Activated naive CD8-positive, alpha-beta T cell treated with anti-CD3 and anti-CD28 coated beads for 36 hours (primary cell): ENCODE measurements at places on chromosomes 16 and 17. TPM values are rescaled to one million over a fixed set of nuclear protein-coding genes. Genes with fewer than 3 reads are reported as not detected.

GRCh38 chr16:69315486-69316311, 4.5 kb downstream of the VPS4A start:
- DNase-seq = no peak

- DNase-seq = no peak
Measured at GRCh38 chr16:23354246-23354645, 52.1 kb downstream of the SCNN1B start.

The HS3ST3B1 gene
- 5.8 TPM for total RNA-seq

- no peak for DNase-seq
Measured at GRCh38 chr17:58679263-58680037, 12.4 kb downstream of the TEX14 start.

GRCh38 chr16:46962629-46963028, 10.8 kb downstream of the DNAJA2 start:
- no peak for DNase-seq

DNA sequence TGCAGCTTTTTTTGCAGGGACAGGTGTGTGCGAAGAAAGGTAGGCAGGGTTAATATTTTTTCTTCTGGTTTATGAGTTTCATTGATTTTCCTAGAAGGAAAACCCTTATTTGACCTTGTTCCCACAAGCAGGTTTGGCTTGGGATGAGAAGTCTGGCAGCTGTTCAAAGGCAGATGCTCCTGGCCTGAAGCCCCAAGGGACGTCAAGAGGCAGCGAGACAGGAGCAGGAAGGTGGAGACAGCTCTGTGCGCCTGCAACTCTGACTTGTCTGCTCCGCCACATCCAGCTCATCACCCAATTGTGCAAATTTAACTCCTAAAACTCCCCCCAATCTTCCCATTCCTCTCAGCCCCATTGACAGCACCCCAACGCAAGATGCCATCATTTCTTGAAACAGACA, 136.8 kb upstream of the XYLT1 start:
- no peak for DNase-seq

DNA sequence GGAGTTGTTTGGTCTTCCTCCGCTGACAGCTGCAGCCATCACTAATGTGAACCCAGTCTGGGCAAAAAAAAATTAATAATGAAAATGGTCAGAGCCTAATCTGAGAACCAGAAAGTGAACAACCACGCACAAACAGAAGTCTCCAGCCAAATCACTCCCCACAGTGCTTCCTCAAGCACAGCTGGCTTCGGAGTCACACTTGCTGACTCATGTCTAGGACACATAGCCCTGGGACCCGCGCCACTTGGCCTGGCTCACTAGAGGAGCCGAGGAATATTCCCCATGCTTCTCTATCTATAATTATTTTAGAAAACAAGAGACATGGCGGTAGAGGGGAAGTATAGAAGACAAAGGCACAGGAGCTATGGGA, 109.1 kb downstream of the ZFHX3 start:
- DNase-seq = no peak

- DNase-seq = no peak
Measured at GRCh38 chr17:41547378-41547841, 19.3 kb upstream of the KRT19 start.

- DNase-seq = no peak
Measured at GRCh38 chr17:27579897-27580321, 51.1 kb upstream of the LGALS9 start.

DNA sequence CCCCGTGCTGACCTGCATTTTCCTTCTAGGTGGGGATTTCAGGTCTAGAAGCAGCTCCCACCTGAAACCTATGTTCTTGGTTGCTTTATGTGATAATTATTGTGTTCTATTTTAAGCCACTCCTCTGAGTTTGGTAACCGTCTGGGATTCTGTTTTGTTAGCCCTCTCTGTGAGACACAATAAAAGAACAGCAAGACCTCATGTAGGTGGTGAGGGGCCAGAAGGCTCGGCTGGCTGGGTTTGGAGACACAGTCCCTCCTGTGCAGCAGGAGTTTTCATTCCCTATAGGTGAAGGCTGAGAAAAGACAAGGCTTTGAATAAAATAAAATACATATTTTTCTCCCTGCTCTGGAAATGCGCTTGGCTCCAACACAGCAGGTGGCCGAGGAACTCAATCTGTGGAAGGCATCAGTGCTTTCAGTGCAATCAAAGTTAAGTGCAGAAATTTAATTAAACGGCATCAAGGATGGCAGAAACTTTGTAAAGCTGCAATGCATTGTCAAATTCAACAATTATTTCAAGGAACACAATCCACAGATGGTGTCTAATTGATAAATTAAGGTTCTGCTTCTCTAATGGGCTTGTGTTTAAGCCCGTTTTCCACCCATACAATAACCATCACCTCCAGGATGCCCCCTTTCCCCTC, 107.8 kb downstream of the MSI2 start:
- DNase-seq = no peak

The KRTAP4-1 gene
- not detected for total RNA-seq

- DNase-seq = no peak
Measured at GRCh38 chr17:41498276-41498675, 7.1 kb downstream of the KRT13 start.

DNA sequence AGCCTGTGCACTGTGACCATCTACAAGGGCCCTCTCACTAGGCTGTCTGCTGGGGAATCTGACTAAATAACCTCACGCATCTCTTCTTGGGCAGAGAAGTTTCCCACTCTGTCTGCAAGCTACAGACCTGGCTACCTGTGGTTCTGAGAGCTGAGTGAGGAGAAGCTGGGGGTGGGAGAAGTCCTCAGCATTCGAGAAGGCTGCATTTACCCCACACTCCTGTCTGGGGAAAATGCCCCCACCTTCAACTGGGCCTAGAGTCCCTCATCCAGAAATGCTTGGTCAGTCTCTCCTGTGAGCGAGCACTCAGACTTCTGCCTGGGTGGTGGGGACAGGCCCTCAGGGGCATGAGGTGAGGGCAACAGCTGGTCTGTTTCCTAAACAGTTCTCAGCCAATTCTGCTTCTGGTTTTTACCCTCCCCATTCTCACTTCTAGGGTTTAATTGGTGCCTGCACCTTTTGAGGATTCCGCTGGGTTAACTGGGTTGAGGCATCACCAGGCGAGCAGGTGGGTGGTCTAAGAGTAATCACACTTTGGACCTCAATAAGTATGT, 98.6 kb downstream of the CYTH1 start:
- no peak for DNase-seq

DNA sequence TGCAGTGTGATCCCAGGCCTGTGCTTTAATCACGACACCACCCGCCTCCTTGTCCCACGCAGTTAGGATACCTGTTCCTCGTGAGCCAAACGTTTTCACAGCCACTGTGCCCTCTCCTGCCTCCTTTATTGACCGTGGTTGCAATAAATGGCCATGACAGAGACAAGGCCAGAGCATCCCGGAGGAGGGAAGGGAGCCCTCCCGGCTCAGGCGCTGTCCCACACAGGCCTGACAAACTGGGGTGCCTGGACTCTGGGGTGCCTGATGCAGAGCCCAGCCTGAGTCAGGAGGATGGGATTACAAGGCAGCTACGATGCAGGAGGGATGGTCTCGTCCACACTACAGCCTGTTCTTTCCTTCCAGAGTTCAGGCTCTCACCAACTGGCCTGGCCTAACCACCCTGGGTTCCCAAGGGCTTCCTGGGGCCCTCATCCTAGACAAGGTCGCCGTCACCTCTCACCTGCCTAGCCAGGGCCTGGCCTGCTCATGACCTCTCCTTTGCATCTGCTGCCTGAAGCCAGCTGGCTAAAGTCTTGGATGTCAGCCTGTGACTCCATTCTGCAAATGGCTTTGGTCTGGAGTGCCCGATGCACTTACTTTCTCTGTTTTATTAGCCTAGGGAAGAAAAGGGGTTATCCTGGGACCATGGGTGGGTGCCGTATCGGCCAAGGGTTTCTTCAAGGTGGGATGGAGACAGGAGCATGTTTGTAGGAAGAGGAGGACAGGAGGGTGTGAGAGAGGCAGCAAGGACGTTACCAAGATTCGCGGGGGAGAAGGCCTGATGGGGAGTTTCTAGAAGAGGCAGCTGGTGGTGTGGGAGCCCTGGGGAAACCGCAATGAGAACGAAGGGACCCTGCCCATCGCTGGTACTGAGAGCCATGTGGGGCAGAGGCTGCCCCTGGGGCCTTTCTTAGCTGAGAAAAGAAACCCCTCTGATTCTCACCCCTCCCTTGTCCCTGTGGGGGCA, 234.3 kb upstream of the TNRC6C start:
- DNase-seq = no peak

DNA sequence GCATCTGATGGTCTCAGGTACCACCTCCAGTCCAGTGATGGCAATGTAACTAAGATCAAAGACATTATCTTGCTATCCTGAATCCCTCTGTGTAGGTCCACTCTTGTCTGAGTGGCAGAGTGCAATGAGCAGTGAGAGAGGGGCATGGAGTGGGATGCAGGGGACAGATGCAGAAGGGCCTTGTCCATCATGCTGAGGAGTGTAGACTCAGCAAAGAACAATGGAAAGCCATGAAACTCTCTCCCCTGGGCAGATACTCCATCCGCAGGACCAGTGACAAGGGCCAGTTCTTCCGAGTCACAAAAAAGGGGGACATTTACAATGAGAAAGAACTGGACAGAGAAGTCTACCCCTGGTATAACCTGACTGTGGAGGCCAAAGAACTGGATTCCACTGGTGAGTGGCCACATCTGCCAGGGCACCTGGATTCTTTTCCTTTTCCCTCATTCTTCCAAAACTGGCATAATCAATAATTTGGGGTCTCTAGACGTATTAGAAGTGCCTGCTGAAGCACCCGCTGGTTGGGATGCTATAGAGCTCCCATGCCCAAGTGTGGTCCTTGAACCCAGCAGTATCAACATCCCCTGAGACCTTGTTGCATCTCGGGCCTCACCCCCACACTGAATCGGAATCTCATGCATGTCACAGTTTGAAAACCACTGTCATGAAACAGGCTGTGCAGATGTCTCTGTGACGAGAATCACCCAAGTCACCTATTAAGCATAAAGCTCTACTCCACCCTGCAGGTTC, 29.5 kb downstream of the CDH5 start:
- DNase-seq = no peak

DNA sequence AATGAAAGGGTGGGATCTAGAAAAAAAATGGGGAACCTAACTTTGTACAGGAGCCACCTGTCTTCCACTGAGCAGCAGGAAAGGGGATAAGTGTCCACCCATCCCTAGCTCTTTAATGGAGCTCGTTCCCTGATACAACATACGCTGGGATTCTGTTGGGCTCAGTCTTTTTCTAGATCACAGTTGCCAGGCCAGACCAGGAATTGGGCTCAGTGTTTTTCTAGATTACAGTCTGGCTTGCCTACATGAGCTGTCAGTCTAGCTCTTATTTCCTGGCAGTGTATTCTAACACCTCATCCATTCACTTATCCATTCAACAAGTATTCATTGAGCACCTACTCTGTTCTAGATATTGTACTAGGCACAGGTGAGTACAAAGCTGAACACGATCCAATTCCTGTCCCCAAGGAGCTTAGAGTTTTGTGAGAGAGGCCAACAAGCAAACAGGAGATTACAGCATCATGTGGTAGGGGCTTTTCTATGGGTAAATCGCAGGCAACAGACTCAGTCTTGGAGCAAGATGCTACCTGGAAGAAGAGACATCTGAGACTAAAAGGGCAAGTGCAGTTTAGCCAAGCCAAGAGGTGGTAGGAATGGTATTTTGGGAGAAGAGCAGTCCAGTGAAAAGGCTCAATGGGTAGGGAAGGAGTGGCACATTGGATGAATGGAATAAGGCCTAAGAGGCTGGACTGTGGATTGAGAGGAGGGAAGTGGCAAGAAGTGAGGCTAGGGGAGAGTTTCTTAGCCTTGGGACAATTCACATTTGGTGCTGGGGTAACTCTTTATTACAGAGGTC, 138.0 kb upstream of the HS3ST2 start:
- DNase-seq = no peak

GRCh38 chr16:88083582-88083981, 132.3 kb downstream of the BANP start:
- no peak for DNase-seq

The SLFN12 gene
- 6.0 TPM for total RNA-seq

DNA sequence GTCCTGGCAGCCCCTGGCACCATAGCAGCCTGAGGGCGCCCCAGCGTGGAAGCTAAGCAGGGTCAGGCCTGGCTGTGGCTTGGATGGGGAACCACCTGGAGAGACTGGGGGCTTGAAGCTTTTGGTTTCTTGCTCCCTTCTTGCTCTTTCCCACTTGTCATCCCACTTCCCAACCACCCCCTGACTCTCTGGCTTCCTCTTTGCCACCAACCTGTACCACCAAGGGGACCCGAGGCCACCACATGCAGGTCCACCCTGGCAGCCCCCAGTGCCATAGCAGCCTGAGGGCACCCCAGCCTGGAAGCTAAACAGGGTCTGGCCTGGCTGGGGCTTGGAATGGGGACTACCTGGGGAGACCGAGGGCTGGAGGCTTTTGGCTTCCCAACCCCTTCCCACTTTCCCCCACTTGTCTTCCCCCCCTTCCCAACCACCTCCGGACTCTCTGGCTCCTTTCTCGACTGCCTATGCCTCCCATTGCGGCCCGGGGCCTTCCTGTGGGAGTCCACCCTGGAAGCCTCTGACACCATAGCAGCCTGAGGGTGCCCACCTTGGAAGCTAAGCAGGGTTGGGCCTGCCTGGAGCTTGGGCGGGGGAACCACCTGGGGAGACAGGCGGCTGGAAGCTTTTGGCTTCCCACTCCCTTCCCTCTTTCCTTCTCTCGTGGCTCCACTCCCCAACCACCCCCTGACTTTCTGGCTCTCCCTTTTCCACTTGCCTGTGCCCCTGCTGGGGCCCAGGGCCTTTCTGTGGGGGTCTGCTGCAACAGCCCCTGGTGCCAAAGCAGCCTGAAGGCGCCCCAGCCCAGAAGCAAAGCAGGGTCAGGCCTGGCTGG, 2294.4 kb downstream of the TP53TG3F start:
- DNase-seq = no peak

DNA sequence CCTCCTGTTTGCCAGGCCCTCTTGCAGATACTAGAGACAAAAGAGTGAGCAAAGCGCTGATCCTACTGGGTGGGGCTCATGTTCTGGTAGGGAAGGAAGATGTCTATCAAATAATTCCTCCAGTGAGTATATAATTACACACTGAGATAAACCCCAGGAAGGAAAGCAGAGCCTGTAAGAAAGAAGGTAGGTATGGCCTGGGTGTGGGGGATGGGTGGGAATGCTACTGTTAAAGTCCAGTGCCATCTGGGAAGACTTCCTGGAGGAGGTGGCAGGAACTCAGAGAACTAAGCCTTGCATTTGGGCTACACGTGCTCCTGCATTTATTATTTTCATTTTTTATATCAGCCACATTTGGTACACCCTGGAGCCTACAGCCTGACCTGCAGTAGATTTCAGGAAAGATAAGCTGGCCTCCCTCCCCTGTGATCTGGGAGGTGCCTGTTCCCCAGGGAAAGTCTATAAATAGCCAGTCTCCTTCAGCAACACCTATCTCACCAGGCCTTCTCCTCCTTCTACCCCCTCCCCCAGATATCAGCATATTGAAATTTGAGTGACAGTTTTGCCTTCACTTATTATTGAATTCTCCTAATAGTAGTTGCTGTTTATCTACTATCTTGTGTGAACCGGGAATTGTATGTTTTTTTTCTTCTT, 11.5 kb downstream of the ATP2C2 start:
- no peak for DNase-seq

The USP31 gene
- total RNA-seq = 5.2 TPM

The EME1 gene
- total RNA-seq = 34.0 TPM

- no peak for DNase-seq
Measured at GRCh38 chr17:9874722-9875121, 30.3 kb downstream of the RCVRN start.

The FKBP10 gene
- total RNA-seq = 0.89 TPM

- no peak for DNase-seq
Measured at GRCh38 chr16:20761175-20761574, 2.6 kb upstream of the ACSM3 start.

The NAGS gene
- 1.1 TPM for total RNA-seq

GRCh38 chr17:30600830-30601494, 123.8 kb downstream of the GOSR1 start:
- peak; percentile 7 for DNase-seq
